Right atrium auricular region (tissue), 2 donors: ENCODE measurements at places on chromosomes 3 and 15. TPM values are rescaled to one million over a fixed set of nuclear protein-coding genes. Genes with fewer than 3 reads are reported as not detected.

Gene MFSD1
- total RNA-seq = 43.9 TPM

Gene AZI2
- total RNA-seq = 49.2 TPM

GRCh38 chr15:52133510-52134220 lies 21.1 kb upstream of the BCL2L10 start:
- no peaks in the 10 kb centered on the region for H3K4me1 ChIP-seq
- H3K27me3 ChIP-seq = no peaks in the 10 kb centered on the region
- DNase-seq = no peak
- H3K4me3 ChIP-seq = no peak overlapping the region
- no peak overlapping the region for H3K27ac ChIP-seq
- peaks cover 36% of the 10 kb centered on the region for H3K36me3 ChIP-seq

DNA sequence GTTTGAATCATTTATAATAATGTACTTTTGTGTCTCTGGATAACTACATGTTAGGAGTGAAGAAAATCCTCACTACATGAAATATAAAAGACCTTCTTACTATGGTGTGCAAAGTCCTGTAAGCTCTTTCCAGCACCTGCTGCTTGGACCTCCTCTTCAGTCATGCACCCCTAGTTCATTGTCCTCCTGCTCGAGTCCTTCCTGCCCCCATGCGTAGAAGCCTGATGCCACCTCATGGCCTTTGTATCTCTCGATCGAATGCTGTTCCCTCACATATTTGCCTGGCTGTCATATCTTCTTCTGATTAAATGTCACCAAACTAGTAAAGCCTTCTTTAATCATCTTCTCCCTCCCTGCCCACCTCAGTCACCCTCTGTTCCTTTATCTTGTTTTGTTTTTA lies 49.9 kb upstream of the SUCLG2 start:
- no peak overlapping the region for H3K27ac ChIP-seq
- no peak for DNase-seq
- H3K36me3 ChIP-seq = no peaks in the 10 kb centered on the region

DNA sequence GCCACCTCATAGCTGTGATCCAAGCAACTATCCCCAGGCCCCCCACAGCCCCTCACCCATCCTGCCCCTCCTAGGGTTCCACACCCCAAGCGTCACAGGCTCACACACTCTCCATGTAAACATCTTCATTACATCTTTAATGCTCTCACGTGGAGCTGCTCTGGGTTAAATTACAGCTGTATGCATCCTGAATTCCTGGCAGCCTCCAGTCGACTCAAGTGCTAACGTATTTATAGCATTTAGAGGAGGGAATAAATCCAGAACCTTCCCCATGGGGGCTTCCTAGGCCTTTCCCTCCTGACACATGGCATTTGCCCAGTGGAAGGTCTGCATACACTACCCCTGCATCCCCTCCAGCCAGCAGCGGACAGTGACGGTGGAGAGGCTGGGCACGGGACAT lies 9.6 kb downstream of the C3orf18 start:
- DNase-seq = no peak
- H3K27me3 ChIP-seq = no peaks in the 10 kb centered on the region
- no peak overlapping the region for H3K4me3 ChIP-seq
- peaks cover 4% of the 10 kb centered on the region for H3K36me3 ChIP-seq
- no peak overlapping the region for H3K27ac ChIP-seq

DNA sequence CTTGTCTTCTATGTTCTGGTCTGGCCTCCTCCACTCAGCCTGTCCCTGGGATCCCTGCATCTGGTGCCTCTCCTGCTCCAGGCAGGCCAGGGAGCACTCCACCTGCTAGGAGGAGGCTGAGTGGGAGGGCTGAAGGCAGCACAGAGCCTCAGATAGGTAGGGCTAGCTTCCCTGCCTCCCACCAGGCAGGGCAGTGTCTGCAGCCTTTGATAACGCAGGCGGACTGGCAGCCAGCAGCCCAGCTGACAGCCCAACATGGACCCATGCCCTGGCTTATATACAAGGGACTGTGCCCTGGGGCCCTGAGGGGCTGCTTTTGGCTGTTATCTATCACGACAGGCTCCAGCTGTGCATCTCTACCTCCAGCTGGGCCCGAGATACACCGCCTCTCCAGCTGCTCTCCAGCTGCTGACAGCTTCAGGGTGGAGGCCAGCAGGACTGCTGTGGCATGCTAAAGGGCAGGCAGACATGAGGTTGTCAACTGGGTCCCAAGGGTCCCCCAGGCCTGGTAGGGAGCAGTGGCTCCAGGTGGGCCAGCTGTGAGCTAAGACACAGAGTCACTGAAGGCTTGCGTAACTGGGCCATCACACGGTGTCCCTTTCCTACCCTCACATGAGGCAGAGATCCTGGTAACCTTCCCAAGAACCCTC lies 5.2 kb upstream of the CLK3 start:
- H3K4me1 ChIP-seq = peaks cover 23% of the 10 kb centered on the region
- no peak for DNase-seq
- H3K4me3 ChIP-seq = no peak overlapping the region
- no peaks in the 10 kb centered on the region for H3K36me3 ChIP-seq
- no peak overlapping the region for H3K27ac ChIP-seq
- H3K27me3 ChIP-seq = no peaks in the 10 kb centered on the region

Gene GPR15
- not detected for total RNA-seq

DNA sequence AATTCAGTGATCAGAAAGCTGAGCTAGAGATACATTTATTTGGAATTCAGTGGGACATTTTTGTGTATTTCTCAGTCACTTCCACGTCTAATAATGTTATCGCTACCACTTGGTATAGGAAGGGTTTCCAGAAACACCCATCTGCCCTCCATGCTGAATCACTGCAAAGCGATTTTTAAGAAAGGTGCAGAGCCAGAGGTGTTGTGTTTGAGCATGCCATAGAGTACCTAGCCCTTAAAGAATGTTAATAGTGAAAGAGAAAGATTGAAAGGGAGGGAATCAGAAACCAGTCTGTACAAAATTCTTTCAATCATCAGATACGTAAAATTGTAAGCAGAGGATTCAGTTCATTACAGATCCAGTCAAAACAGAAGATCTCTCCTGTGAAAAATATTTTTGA lies 80.1 kb upstream of the ARL6 start:
- H3K4me1 ChIP-seq = no peaks in the 10 kb centered on the region
- no peaks in the 10 kb centered on the region for H3K36me3 ChIP-seq
- H3K27me3 ChIP-seq = no peaks in the 10 kb centered on the region
- no peak overlapping the region for H3K27ac ChIP-seq

Gene TTLL13
- total RNA-seq = not detected

DNA sequence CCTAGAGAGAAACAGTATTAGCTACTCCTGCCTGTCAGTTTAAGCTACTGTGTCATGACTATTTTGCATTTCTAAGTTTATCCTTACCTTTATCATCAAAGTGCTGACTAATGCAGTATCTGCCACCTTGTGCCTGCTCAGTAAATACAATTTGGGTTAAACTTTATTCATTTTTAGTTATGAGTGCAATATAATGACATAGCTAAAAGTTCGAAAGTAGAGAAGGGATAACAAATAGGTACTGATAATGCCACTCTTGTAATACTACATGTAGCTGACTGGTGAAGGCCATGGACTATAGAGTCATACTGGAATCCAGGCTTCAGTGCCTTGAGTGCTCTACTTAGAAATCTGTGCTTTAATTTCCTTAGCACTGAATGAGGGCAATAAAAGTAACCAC lies 480.8 kb upstream of the TPRG1 start:
- no peak overlapping the region for H3K27ac ChIP-seq
- H3K4me1 ChIP-seq = no peaks in the 10 kb centered on the region
- H3K36me3 ChIP-seq = no peaks in the 10 kb centered on the region
- H3K4me3 ChIP-seq = no peak overlapping the region
- no peak for DNase-seq

Gene SLC9A9
- 4.2 TPM for total RNA-seq
